ENCODE measurements at places on chromosomes 2 and 18. TPM values are rescaled to one million over a fixed set of nuclear protein-coding genes. Genes with fewer than 3 reads are reported as not detected.

Gene REG3A
- not detected for total RNA-seq

GRCh38 chr18:5413447-5413846 is 117.9 kb upstream of the ZBTB14 start:
- DNase-seq, result no peak

Gene GRP
- not detected for total RNA-seq

DNA sequence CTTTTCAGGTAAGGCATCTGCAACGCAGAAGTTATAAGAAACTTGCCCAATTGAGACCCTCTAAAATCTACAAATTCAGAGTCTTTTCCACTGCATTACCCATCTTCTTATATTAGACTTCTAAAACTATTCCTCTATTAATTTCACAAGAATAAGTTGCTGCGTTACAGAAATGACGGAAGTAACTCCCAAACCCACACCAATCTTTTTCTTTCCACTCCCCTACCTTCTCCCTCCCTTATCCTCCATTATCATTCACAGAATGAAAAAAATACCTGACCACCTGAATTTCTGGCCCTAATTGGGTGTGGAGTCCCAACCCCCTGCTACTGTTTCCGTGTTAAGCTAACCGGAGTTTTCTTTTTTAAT is 689 bp downstream of the RPRD1A start:
- DNase-seq, result peak; percentile 72

DNA sequence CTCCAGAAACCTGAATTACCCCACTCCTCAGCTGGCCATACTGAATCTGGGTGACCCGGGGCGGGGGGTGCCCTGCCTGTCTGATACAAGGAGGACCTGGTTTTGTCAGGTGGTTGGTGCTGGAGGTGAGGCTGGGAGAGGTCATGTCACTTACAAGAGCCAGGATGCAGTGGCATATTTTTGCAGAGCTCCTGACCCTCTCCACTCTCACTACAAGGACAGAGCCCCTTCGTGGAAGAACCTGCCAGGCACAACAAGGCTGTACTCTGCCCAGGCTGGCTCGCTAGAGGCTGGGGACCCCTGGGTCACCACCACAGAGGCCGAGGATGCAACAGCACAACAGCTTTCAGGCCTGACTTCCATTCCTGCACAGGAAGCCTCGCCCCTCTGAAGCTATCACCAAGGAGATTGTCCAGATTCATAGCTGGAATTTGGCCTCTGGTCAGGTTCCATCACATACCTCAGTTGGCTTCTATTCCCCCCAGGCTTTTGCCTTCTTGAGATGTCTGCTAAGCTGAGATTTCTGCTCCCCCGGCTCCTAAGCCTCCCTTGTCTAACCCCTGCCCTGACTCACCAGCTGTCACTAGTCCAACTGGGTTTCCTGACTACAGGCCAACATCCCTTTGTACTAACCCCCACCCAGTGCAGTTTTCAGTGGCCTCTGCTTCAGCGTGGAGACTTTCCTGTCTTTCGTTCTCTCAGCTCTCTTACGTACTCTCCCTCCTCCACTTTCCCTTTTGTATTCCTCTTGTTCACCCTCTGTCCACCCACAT is 132.5 kb upstream of the EPAS1 start:
- DNase-seq, result peak; percentile 97

- DNase-seq, result no peak
These were observed 12.4 kb downstream of the DPYSL5 start for GRCh38 chr2:26860211-26860850.

All from osteoblast (primary cell).